Astrocyte of the cerebellum (primary cell): ENCODE measurements at places on chromosomes 11 and 22.

DNA sequence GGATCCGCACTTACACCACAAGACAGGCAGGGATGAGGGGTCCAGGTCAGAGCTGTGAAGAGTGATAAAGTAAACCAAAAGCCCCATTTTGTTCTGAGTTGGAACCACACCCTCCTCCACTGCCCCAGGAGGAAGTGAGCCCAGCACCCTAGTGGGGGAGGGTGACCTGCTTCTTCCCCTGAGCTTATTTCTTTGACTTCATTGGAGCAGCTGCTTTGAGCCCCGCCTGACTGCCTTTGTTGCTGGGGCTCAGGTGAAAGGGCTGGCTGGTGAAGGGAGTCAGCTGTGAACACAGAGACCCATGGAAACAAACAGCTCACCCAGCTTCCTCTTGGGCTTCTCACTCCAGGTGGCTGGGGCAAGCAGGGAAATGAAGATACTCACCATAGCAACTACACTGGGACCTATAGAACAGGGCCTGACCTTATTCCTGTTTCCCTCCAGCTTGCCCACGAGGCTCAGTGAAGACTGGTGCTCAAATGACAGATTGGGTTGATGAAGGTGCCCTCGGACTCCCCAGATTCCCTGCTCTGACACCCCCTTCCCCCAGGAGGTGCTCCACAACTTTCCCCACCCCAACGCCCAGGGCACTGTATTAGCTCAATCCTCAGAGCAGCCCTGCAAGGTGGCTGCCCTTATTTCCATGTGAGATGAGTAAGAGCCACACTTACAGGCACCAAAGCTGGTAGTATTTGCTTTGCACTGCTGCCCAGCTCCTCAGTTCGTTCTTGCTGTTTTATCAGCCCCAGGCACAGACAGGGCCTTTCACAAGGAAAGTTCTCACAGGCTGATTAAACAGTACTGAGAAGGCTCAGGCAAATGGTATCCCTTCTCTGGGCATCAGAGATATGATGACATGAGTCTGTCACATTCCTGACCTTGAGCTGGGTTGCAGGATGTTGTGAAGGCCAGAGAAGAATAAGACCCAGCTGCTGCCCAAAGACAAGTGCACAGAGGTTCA, 2.4 kb downstream of the UCP2 start:
- DNase-seq = no peak

DNA sequence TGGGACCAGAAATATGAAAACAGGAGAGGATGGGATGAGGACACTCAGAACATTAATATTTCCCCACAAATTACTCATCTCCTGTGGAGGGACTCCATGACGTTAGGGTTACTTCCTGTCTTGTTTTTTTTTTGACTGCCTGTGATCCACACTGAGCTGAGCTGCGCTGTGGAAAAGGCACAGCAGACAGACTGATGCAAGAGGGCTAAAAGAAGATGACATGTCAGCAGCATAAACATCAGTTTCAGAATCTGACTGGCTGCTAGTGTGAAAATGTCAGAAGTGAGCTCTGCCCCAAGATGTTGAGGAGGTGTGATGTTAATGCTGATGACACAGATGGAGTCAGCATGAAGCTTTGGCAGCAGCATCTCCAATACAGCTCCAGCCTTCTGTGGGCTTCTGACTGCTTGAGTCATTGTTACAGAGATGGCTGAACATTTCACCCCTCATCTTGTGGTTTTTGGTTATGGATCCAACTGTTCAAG, 286.8 kb downstream of the BLID start:
- peak; percentile 99 for DNase-seq

GRCh38 chr22:37610480-37611129, 2.0 kb downstream of the GGA1 start:
- no peak for DNase-seq

DNA sequence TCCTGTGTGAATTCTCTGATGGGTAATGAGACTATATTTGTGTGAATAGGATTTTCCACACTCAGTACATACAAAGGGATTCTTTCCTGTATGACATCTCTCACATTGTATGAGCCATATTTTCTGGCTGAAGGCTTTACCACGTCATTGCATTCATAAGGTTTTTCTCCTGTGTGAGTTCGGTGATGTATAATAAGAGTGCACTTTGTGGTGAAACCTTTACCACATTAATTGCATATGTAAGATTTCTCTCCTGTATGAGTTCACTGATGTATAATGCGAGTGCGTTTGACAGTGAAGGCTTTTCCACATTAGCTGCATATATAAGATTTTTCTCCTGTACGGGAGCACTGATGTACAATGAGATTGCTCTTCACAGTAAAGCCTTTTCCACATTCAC, 455.4 kb upstream of the CNTN5 start:
- peak; percentile 65 for DNase-seq

- DNase-seq = no peak
Observed at GRCh38 chr11:7480113-7480512, 5.2 kb upstream of the OLFML1 start.

DNA sequence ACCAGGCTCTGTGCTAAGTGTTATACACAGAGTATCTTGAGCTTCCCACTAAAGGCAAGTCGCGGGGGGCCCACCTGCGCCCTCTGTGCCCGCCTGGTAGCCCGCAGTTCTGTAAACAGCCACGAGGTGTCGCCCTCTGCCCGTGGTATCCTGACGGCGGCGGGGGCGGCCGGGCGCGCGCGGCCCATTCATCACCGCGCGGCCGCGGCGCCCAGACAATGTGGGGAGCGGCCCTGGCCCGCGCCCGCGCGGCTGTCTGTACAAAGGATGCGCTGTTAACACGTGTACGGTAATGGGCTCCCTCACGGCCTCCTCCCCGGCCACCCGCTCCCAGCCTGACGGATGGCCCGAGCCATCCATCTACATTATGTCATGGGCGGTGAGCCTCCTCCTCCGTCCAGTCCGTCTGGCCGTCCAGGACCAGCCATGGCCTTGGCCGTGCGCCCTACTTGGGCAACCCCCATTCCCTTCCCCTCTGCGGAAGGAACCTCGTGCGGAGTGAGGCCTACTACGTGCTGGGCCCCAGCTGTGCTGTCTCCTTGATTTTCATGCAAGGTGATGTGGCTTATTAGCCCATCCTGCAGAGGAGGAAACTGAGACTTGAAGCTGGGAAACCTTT, 99.4 kb downstream of the MIAT start:
- no peak for DNase-seq
